ENCODE measurements at places on chromosomes 5 and 9.

DNA sequence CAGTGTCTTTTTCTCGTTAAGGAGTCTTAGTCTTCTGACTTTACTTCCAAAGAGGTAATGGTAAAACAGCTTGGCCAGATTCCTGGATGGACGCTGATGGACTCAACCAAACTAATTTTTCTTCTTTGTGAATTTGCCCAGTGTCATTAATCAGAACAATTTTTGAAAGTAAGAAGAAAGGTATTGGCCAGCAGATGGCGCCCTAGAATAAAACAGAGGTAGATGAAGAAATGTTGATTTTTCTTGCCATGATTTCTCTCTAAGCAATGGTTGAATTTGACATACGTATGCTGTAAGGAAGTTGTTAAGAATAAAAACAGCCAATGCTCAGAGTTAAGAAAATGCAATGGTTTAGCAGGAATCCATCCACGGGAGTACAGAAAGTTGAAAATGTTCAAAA is 500.0 kb downstream of the DIRAS2 start:
- peak; percentile 47 for DNase-seq

GRCh38 chr5:151068433-151069197 is 12.2 kb downstream of the TNIP1 start:
- no peak for DNase-seq

- no peak for DNase-seq
Measured at GRCh38 chr9:1454616-1455347, 404.6 kb downstream of the DMRT2 start.

DNA sequence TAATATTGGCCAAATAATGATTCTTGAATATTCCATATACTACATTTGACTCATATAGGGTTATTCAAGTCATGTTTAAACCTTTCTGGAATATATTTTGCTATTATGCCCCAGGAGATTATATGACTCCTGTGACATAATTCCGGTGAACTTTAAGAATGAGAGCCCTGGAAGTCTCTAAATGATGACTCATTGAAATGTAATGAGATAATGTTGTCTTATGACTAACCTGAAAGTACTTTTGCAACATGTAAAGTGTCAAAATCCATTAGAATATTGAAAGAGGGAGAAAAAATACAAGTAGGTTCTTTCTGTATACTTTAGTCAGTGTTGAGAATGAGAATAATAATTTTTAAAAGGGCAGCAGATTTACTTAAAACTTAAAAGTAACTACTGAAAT is 830.4 kb downstream of the MAT2B start:
- DNase-seq: no peak

GRCh38 chr5:80962630-80963520 is 2.7 kb downstream of the RASGRF2 start:
- no peak for DNase-seq

- DNase-seq: no peak
Measured at GRCh38 chr5:24059716-24060115, 552.3 kb downstream of the PRDM9 start.

DNA sequence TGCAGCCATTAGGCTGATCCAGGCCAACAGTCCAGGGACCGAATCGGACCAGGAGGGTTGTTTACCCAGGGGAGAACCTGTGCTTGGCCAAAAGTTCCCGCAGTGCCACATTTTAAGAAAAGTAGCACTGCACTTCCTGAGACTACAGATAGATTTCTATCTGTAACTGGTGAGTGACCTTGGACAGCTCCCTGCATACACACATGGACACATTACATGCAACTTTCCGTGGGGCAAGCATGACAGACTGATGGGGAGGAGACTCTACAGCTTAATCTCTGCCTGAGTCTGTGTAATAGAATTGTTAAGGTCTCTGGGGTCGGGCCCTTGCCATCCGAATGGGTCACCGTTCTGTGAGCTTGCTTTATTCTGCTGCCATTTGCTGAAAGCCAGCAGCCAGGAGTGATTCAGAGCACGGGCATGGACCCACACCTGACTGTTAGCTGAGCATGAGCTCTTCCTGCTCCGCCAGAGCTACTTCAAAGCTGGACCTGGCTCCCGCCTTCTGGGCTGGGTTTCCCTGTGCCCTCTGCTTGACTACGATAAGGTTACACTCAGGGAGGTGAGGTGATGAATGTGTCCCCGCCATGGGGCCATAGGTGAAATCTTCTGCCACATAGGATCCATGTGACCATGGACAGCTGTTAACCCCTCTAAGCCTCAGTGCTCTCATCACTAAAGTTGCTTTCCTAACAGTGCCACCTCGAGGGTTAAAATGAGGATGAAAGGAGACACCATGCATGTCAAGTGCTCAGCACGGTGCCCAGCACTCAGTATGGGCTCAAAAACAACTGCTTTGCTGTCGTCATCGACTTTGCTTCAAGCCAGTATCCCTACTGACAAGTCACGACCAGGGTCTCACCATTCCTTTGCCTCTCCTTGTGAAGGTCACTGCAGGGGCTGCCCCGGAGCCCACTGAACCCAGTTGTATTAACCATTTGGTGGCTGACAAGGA is 200.0 kb downstream of the MELK start:
- no peak for DNase-seq

DNA sequence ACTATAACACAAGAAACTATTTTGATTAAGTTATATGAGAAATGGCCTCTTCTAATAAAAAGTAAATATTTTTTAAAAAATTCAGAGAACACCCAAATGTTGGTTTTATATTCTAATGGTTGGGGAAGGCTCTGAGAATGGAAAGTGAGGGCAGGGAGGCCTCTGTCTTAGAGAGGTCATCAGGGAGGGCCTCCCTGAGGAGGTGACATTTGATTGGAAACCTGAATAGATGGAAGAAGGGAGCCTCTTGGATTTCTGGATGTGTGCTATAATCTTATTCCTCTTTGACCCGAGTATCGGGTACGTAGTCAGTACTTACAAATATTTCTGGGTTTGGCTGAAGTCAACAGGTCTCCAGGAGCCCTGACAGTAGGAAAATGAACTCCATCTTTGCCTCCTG is 26.1 kb upstream of the GRPEL2 start:
- DNase-seq: no peak

DNA sequence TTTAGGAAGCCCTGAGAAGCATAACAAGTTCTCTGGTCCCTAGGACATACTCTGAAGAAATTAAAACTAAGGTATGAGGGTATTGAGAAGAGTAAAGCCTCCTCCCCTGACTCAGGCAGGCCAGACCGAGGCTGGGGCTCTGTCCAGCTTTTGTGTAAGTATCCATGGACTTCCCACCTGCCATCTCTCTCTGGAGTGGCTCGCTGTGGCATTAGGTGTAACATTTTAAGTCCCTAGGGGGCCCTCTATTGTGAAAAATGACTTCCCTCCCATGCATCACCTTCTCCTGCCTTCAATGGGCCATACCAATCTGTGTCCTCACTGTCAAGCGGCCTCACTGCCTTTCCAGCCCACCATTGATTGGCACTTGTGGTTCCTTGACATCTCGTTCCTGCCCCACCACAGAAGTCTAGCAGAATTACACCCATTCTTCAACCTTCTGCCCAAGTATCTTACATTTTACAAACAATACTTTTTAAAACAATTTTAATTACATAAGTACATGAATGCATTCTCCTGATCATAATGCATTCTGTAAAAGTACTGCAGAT is 205.5 kb downstream of the SLIT3 start:
- DNase-seq: no peak

GRCh38 chr9:37971108-37971459 is 67.2 kb upstream of the SLC25A51 start:
- DNase-seq: no peak

DNA sequence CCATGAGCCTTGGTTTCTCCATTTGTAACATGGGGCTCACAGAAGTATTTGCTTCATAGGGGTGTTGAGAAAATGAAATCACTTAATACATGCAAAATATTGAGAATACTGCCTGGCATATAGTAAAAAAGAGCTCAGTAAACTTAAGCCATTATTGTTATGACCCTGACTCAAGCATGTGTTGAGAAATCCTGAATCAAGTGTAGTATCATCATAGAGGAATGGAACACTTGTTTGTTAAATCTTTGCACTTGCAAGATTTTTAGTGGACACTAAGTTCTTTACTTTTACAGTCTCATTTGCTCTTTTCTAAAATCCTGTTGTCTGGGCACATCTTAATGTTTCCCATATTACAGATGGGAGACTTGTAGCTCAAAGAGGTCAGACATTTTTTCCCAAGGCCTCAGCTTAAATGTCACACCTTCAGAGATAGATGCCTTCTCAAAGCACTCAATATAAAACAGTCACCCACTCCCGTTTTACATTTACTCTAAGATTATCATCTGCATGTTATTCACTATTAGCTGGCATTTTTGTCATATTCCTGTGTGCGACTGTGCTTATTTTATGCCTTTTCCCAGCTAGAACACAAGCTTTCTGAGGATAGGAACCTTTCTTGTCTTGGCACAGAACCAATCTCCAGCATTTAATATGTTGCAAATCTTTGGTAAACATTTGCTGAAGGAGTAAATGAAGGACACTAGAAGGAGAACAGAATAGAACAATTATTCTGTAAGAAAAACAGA is 250.0 kb upstream of the TNC start:
- DNase-seq: no peak

DNA sequence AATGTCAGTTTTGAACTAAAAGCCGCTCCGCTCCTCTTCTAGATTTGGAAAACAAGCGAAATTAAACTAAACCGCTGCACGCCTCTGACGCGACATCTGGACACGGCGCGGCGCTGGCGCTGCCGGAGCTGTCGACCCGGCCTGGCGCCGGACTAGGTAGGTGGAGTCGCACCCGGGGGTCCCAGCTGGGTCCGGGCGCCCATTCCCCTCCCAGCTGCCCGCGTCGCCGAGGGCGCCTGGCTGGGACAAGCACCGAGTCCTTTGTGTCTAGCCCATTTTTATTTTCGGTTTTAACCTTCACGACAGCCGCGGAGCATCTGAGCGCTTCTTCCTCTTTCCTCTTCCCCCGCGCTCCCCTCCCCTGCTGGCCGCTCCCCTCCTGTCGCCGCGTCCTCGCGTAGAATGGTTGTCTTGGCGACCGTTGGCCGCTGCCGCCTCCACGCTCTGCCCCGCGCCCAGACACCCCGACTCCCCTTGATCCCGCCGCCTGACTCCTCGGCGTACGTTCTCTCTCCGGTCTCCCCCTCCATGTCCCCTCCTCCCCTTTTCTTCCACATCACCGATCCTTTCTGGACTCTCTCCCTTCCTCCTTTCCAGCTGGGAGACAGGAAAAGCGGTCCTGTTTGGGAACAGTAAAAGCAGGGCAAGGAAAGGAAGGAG is 545 bp downstream of the CDKN2B-AS1 start:
- DNase-seq: peak; percentile 50

DNA sequence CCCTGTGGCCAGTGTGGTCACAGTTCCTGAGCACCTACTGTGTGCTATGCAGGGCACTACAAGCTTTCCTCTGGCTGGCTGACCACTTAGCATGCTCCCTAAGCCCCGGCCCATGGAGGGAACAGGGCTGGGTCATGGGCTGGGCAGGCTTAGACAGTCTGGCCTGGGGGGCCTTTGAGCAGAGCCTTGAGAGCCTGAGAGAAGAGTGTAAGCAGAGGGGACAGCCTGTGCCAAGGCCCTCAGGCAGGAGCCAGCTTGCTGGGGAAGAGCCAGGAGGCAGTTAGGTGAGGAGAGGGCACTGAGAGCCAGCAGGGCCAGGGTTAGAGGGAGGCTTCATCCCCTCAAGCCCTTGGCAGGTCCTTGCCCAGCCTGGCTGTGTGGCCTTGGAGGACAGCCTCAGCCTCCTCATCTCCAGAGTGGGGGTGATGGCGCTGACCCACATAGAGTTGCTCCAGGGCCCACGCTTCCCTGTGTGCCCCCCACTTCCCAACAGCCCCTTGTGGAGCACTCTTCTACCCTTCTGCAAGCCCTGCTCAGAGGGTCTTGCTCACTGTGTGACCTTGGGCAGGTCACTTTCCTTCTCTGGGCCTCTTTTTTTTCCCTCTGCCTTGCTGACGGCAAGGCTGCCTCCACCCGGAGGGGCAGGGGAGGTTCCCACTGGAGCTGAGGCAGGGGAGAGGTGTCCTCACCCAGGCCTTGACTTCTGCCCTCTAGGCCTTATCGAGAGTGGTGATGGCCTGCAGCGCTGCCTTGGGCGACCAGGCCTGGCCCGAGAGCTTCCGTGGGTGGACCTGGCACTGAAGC is 107.1 kb downstream of the PHF2 start:
- DNase-seq: no peak

DNA sequence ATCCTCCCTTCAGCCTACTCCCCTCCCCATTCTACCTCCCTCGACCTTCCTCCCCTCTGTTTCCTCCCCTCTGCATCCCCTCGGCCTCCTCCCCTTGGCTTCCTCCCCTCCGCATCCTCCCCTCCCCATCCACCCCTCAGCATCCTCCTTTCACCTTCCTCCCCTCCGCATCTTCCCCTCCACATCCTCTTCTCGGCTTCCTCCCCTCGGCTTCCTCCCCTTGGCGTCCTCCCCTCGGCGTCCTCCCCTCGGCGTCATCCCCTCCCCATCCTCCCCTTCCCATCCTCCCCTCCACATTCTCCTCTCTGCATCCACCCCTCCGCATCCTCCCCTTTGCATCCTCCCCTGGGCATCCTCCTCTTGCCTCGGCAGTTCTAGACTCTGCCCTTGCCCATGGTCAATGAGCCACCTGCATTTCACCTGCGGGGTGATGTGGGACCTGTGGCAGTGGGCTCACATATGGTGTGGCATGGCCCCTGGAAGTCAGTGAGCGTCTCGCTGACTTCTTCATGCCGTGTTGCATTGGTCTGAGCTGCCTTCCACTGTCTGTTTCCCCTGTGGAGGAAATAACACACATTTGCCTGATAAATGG is 113.0 kb downstream of the WNK2 start:
- DNase-seq: no peak
